ENCODE measurements at places on chromosomes 6 and 20.

- DNase-seq, result no peak
Observed at GRCh38 chr20:46423342-46423741, 16.9 kb upstream of the ELMO2 start.

- no peak for DNase-seq
Observed at GRCh38 chr20:10271494-10272219, 53.0 kb downstream of the SNAP25 start.

DNA sequence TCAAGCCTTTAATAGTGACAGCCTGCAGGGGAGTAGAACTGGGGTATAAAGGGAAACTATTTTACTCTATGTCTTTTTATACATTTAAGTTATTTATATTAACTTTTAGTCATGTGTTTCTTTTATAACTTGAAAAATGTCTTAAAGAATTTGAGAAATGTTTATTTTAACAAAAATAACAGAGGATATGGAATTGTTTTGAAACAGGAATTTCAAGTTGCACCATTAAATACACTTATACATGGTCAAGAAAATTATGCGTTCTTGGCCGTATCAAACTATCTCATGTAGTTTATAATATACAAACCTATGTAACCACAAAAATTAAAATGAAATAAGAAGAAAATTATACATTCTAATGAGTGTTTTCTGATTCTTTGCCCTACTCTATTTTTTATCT is 282.7 kb downstream of the GRIK2 start:
- no peak for DNase-seq

GRCh38 chr6:49514571-49515484 is 15.1 kb downstream of the GLYATL3 start:
- no peak for DNase-seq

DNA sequence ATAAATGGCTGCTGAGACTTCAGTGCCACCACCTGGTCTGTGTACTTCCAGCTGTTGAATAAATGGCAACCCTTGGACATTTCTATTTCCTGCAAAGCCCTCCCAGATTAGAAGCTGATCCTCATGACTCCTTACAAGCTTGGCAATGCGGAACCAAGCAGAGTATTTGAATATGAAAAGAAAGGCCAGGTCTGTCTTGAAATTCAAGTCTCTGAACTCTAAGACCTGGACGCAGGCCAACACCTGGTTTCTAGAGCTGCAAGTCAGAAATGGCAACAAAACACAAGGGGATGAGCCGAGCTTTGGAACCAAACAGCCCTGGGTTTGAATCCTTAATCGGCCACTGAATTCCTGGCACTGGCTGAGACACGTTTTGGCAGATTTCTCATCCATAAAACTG is 353.4 kb downstream of the PTPRT start:
- no peak for DNase-seq

DNA sequence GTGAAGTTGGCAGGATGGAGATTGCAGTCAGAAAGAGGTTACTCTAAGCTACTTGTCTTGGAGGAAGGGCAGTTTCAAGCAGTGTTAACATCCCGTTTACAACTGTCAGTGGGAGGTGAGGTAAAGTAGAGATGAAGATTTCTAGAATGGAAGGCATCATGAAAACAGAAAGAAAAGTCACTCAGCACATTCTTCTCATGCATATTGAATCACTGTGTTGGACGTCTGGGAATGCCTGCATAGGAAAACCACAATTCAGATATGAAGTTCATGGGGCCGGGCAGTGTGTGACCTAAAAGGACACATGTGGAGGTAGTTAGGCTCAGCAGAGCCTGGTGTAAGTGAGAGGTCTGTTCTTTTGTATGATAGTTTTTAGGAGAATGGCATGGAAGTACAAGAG is 73.5 kb upstream of the LAMP5 start:
- no peak for DNase-seq

GRCh38 chr6:43793875-43794242 is 23.8 kb downstream of the VEGFA start:
- DNase-seq, result no peak

DNA sequence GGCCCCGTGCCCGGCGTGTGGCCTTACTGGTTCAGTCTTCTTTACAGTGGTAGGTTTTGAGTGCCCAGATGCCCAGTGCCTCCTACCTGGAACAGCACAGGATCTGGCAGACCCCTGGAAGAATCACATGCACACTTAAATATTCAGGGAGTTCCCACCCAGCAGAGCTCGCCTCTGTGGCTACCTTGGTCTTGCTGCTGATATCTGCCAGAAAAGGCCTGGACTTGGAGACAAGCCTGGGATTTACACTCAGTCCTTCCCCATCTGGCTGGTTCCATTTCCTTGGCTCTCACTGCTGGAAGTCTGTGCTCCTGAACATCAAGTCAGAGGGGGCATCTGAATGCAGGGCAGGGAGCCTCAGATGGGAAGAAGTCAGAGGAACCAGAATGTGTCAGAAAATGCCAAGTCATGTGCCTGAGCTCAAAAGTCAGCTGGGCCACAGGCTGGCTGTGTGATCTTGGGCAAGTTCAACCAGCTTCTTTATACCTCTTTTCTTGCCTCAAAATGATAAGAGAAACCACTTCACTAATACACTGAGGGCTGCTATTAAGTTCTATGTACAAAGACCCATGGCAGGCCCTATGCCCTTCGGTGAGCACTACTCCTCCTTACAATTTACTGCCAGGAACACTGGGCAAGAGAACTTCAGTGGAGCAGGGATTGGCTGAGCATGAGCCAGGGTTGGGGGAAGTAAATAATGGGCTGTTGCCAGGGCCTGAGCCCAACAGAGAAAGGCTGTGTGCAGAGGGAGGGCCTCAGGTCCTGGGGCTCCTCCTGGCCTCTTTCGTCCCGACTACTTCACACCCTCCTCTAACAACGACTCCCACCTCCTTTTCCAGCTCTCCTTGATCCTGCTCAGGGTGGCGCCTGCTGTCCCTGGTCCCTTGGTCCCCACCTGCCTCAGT is 158.1 kb upstream of the PROKR2 start:
- no peak for DNase-seq

- peak; percentile 55 for DNase-seq
Observed at GRCh38 chr6:131116755-131117360, 18.4 kb upstream of the AKAP7 start.

DNA sequence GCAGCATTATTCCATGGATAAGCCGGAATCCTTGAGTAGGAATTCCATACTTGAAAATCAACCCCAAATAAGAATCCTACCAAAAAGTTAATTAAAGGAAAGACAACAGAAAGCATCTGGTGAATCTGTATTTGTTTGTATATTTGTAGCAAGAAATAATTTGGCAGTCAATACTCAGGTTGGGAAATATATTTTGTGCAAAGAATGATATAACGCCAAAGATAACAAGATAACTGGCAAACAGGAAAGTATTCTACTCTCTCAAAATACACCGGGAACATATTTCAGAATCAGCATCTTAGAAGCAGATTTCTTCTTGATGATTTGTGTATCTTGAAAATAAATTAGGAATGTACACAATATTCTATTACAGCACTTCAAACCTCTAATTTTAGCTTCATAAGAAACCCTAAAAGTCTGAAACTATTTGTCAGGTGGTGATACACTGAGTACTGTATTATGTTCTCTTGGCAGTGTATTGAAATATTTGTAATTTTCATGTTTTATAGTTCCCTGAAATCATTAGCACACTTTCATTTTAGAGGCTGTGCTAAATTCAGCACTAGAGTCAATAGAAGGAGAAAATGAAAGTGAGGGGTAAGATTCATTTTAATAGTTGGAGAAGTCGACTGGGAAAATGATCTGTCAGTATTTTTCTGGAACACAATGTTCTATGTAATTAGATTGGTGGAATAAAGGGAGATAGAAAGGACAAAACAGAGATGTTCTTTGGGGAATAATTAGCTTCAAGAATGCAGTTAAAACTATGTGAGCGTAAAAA is 879.7 kb upstream of the GJE1 start:
- DNase-seq, result no peak

DNA sequence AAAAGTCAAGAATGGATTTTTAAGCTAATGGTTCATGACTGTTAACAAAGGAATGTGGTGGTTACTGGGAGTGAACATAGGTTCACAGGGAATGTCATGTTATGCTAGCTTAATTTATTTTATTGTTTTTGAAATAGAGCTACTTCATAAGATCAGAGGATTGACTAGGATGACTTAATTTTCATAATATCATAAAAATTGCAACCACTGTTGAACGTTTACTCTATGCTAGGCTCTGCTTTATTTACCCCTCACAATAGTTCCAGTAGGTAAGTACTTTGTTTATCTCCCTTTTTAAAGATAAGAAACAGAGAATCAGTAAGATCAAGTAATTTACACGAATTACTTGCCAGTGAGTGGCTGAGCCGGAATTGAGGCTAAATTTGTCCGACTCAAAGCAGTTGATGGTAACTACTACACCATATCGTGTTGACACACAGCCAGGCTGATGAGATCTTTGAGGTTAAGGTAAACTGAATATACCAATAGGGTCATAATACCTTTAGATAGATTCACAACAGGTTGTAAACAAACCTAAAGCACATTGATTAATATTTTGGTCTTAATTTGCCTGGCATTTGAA is 194.6 kb upstream of the CITED2 start:
- peak; percentile 66 for DNase-seq

- DNase-seq, result no peak
Observed at GRCh38 chr20:1280195-1281102, 14.4 kb downstream of the SNPH start.

- no peak for DNase-seq
Observed at GRCh38 chr6:157497579-157497978, 116.6 kb downstream of the ZDHHC14 start.

DNA sequence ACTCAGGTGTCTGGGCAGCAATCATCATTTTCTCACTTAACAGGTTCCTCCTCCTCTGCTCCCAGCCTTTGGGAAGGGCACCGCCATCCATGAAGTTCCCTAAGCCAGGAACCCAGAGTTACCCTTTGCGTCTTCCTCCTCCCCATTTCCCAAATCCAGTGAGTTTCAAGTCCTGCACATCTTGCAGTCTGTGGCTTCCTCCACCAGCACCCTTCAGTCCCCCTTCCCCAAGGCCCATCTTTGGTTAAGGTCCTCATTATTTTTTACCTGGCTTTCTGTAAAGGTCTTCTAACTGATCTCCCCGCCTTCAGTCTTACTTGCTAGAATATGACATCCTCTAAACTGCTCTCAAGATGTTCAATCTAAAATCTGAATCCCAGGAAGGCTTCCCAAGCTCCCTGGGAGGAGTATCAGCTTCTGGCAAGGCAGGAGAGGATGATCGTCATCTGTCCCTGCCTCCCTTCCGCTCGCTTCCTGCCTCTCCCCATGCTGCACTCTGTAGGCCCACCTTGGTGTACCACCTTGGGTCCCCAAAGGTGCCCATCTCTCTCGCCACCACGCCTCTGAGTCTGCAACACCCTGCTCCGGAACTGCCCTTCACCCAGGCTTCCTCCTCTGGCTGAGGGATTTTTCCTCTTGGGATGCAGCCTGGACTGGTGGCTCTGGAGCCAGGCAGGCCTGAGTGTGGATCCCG is 11.4 kb upstream of the DUSP22 start:
- DNase-seq, result no peak

- no peak for DNase-seq
Observed at GRCh38 chr6:123017104-123017682, 21.2 kb downstream of the CLVS2 start.

DNA sequence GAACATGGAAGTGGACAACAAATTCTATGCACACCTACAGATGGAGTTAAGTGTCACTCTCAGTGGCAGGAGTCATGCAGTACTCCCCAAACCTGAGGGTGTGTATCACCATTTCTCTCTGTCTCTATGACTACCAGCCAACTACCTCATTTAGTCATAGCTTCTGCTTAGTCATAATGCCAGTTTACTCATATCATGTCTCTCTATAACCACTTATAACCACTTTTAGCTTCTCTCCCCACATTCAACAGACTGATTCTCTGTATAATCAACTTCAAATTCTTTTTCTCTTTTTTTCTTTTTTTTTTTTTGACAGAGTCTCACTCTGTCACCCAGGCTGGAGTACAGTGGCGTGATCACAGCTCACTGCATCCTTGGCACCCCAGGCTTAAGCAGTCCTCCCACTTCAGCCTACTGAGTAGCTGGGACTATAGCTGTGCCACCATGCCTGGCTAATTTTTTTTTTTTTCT is 13.8 kb upstream of the GTF3C6 start:
- DNase-seq, result peak; percentile 82

DNA sequence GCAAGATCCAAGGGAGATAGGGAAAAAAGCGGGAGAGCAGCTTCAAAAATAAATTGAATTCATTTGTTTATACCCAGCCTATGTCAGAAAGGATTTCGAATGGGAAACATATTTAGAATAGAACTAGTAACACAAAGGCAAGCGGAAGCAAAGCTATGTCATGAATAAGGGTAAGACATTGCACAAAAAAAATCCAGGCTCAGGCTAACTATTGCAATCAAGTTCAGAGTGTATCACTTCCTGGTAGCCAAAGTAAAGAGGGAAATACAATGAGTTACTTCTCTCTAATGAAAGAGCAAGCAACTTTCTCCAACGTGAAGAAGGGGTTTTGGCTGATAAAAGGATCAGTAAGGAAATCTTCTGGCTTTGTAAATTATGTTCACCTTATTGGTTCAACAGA is 212.8 kb downstream of the ZMYND8 start:
- no peak for DNase-seq
